Stimulated activated CD4-positive, alpha-beta T cell treated with anti-CD3 and anti-CD28 coated beads, Interleukin-1b, Interleukin-23, amount 100 ng/mL, for 4 hours (primary cell): ENCODE measurements at places on chromosomes 11 and 22.

GRCh38 chr22:22932512-22932941 is 44.9 kb downstream of the IGLL5 start:
- DNase-seq, result no peak

GRCh38 chr11:113286009-113286408 is 28.4 kb upstream of the TTC12 start:
- no peak for DNase-seq

DNA sequence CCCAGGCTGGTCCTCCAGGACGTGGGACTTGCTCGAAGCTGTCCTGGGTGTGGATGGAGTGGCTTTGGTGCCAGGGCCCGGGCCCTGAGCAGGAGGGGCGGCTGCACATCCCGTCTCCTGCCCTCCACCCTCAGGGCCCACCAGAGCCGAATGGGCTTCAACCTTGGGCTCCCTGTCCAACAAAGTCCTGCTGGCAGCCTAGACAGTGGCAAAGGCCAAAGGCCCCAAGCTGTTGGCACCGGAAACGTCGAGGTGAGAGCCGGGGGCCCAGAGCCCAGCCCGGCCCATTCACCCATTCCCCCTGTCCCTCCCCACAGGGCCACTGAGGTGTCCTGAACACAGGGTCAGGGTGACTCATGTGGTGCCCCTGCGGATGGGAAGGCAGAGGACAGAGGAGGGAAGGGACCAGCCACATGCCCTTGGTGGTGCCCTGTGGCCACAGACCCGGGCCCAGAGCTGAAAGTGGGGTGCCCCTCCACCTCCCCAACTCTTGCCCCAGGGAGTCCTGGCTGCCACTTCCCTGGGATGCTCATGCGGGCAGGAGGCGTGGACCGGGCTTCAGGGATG is 9.1 kb downstream of the TSPAN32 start:
- no peak for DNase-seq

- DNase-seq, result no peak
Measured at GRCh38 chr11:12051287-12051662, 42.8 kb upstream of the DKK3 start.

DNA sequence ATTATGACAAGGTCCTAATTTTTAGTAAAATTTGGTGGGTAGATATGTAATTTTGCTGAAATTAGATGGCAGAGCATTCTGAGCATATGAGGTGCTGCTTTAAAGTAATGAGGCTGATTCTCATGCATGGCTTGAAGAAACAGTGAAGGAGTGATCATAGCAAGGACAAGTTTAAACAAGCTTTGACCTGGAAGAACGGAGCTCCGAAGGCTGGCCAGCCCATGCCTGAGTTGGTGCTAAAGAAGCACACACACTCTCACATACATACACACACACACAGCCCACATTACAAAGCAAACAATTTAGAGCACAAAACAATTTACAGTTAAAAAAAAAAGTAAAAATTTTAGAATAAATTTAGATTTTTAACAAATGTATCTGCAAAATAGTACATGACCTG is 150.7 kb downstream of the DCDC1 start:
- no peak for DNase-seq

DNA sequence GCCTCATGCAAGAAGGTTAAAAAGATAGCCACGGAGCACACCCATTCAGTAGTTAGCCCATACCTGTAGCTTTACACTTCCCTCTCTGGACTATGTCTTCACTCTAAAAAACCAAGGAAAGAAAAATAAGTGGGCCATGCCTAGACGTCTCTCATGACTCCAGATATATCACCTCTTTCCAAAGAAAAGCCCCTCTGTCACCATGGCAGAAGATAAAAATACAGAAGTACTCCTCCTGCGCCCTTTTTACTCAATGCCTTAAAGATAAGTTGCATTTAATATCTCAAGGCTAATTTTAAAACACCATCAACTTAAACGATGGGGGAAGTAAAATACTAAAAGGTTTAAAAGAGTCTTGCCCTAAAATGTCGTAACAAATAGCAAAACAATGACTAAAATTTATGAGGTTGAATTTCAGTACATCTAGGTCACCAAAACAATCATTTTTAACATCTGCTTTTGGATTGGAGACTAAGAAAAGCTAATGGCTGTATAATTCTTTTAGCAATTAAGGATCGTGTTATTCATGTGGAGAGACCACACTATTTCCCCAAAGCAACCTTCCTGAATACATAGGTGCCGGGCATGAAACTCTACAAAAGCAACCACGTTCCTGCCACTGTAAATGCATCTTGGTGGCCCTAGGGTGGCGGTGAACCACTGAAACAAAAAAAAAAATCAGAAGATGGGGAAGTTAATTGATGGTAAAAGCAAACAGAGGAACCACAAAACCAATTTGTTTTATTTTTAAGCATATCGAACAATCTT is 46.0 kb downstream of the CELF1 start:
- DNase-seq, result no peak

DNA sequence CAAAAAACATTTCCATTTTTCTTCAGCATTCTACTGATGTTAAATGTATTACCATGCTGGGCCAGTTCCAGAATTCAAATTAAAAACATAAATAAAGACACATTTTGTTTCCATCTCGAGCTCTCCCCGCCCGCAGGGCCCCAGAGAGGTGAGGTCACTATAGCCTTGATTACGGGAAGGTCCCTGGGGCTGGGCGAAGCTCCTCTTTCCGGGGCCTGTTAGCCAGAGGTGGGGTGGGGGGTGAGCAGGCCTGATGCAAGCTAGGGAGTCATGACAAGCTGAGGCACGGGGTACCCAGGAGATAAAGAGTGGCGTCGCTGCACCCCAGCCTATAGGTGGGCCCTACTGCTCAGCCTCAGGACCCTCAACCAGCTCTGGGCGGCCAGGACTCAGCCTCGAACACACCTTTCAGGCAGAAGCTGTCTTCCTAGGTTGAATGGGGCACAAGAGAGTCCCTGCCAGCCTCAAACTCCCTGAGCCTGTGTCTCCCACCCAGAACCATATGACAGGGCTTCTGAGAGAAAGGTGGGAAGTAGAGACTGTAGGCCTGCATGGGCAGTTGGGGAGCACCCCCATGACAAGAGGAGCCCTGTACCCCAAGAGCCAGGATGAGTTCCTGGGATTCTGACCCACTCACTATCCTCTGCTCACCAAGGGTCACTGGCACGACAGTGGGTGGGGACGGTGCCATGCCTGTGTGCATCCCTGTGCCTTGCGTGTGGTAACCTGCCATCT is 34.8 kb downstream of the KCNQ1OT1 start:
- no peak for DNase-seq

- DNase-seq, result no peak
Measured at GRCh38 chr22:29816980-29817379, 21.1 kb downstream of the ASCC2 start.

DNA sequence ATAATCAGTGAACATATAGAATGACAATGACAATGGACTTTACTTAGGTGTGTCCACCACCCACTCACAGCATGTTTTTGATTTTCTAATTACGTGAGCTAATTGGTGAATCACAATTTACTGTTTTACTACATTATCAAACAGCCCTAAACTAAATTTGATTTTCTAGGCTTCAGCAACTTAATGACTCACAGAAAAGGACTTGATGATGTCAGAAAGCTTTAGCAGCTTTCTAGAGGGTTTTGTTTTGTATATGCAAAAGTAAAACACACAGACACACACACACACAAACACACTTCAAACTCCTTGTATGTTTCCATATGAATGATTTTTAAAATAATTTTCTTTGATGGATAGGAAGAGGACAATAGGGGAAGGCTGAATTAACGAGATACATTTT is 878.6 kb upstream of the CCDC90B start:
- no peak for DNase-seq

DNA sequence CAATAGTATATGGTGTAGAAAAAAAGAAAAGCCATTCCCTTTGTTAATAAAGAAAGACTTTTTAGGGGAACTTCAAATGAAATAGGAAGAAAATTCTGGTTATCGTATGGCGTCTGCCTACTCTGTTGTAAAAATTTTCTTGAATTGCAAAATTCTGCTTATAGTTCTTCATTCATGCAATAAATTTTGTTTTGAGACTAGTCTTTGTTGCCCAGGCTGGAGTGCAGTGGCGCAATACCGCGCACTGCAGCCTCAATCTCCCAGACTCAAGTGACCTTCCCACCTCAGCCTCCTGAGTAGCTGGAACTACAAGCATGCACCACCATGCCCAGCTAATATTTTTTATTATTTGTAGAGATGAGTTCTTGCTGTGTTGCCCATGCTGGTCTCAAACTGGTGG is 5.8 kb downstream of the DDIAS start:
- no peak for DNase-seq

DNA sequence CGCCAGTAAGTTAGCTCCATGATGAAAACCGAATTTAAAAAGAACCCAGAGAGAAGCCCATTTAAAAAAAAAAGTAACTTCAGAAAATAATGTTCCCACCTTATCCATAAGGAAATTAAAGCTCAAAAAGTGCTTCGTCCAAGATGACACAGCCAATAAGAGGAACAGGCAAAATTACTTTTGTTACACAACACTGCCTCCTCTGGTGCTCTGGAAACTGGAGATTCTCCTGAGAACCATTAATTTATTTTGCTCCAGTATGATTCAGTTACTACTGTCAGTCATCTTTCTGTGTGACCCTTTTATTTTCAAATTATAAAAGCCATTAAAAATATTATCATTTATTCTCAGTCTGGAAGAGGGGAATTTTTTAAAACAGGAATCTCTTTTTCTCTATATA is 2.0 kb downstream of the IFT27 start:
- no peak for DNase-seq

DNA sequence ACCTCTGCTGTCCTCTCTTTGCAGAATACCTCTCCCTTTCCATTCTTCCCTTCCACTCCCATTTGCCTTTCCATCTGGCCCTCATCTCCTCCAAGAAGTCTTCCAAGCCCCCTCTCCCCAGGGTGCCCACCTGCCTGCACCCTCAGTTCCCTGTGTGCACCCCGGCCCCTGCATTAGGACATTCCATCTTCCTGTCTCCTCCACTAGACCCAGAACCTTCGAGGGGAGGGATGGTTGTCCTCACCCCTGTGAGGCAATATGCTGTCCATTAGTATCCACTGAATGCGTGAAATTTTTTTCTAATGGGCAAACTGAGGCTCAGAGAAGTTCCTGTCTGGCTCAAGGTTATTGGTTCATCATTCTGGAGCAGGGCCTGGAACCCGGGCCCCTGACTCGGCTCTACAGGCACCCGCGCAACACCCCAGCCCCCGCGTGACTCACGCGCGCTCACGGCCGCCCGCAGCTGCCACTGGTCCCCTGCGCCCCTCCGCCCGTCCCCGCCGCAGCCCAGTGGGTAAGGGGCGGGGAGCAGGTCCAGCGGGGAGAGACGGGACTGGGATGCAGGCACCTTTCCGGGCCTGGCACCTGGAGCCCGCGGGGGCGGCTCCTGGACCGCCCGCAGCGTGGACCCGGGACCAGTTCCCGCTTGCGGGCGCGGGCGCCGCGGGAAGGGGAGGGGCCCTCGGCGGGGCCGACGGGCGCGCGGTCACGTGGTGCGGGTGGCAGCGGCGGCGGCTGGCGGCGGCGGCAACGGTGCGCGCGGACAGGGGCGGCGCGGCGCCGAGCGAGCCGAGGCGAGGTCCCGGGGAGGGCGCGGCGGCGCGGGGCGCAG is 7.0 kb downstream of the SEPTIN3 start:
- DNase-seq, result no peak

- no peak for DNase-seq
Measured at GRCh38 chr11:45225961-45226871, 59.9 kb downstream of the SYT13 start.

- DNase-seq, result no peak
Measured at GRCh38 chr11:113464416-113464815, 10.8 kb downstream of the DRD2 start.

- DNase-seq, result no peak
Measured at GRCh38 chr11:66118847-66119246, 48.8 kb downstream of the PACS1 start.

DNA sequence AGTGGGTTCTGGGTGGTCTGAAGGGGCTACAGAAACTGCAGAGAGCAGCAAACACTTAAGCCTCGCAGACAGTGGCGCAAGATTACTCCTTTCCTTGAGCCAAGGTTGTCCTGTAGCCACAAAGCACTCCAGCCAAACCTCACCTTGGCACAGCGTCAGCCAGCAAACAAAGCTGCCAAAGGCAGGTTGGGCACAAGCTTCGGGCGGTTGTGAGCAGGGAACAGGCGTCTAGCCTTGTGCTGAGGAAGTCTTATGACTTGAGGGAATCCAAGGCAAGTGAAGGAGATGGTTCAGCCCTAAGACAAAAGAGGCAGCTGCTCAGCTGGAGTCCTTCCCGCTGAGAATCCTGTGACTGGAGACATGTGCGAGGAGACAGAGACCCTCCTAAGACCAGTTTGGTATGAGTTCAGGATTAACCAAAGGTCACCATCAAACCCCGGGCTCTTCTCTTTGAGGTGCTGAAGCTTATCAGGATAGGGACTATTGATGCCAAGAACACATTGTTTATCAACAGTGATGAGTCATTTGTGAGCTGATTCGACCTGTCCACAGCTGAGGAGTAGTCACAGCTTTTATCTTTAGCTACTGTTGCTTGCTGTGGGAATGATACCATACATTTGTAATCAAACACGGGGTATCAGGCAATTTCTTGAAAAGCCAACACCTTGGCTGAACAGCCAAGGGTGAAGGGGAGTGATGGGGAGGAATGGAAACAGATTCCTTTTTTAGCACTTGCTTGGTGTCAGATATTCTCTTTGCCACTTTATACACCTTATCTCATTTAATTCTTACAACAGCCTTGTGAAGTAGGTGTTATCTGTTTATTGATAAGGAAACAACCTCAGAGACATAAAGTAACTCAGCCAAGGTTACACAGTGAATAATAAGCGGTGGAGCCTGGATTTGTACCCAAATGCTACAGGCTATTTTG is 4.6 kb downstream of the ADM start:
- DNase-seq, result no peak

- DNase-seq, result no peak
Measured at GRCh38 chr22:44689173-44689572, 12.8 kb upstream of the PRR5 start.

- DNase-seq, result no peak
Measured at GRCh38 chr11:27087432-27087831, 46.8 kb downstream of the BBOX1 start.

DNA sequence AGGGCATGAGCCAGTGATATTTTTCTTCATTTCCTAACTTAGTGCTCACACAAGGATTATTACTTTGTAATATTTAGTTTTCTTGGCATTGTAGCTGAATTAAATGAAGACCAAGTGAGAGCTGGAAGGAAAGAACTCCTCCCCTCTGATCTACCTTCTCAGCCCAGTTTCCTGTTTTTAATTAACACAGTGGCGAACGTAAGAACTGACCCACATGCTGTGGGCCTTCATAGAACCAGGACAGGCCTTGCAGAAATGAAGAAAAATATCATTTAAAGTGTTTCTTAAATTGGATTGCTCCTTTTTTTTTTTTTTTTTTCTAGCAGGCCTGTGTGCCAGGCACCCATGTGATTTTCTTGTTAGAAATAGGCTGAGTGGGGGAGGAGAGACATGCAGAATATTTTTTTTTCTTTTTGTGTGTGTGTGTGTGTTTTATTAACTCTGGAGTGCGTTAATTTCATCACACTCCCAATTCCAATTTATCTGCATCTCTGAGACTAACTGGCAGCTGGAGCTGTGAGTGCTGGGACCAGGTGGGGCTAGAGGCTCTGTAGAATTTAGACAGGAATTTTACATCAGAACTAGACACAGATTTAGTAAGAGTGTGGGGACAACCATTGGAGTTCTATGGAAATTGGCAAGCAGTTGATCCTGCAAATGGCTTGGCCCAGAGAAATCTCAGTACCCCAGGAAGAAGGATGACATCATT is 320.5 kb downstream of the DDX10 start:
- DNase-seq, result no peak

GRCh38 chr22:36277482-36278291 is 24.8 kb downstream of the APOL1 start:
- peak; percentile 54 for DNase-seq

- no peak for DNase-seq
Measured at GRCh38 chr11:18761144-18761543, 30.5 kb downstream of the PTPN5 start.

- no peak for DNase-seq
Measured at GRCh38 chr11:6855971-6856541, 6.8 kb upstream of the OR10A2 start.
